Pons (tissue), 1 donor: ENCODE measurements at places on chromosomes 5 and 9.

GRCh38 chr9:76893395-76893932 is 12.4 kb downstream of the PRUNE2 start:
- DNase-seq, result peak; percentile 99

DNA sequence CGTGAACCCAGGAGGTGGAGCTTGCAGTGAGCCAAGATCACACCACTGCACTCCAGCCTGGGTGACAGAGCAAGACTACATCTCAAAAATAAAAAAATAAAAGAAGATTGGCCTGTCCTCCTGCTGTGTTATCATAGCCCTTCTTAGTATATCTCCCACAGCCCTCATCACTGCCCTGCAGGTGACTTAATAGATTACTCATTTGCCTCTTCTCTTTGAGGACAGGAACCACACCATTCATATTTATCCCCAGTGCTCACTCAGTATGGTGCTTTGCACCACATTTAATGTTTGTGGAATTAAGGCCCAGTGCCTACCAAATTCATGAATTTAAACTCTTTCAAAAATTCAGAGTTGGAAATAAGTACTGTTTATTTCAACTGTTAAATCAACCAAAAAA is 10.3 kb downstream of the IDNK start:
- no peak for DNase-seq

DNA sequence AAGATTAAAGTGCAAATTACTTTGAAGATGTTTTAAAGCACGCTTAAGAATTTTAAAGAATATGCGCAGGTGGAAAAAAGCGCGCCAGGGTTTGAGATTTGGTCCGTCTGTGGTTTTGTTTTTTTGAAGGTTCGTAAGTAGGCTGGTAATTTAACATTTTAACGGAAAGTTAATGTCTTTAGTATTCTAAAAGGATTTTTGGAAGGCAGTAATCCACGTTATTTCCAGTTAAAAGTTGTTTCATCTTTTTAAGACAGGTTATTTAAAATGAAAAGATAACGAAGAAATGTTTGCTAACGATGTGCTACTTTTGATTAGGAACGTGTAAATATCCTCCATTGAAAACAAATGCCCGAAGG is 1.9 kb downstream of the DMRT1 start:
- DNase-seq, result no peak

DNA sequence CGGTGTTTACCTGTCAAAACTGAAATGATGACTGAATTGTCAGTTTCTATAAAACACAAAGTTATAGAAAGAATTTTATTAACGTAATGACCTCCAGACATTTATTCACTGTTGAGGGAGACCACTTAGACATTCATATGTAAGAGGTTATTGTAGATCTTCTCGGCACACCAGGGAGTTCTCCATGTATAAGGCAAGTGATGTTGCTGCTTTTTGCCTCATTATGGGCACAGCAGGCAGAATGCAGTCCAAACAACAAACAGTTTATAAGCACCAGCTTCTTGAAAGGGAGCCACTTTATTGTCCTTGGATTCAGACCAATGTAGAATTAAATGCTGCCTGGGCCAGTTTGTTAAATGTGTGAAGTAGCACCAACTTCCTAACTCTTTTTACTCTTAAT is 66.7 kb downstream of the C7 start:
- DNase-seq, result no peak

DNA sequence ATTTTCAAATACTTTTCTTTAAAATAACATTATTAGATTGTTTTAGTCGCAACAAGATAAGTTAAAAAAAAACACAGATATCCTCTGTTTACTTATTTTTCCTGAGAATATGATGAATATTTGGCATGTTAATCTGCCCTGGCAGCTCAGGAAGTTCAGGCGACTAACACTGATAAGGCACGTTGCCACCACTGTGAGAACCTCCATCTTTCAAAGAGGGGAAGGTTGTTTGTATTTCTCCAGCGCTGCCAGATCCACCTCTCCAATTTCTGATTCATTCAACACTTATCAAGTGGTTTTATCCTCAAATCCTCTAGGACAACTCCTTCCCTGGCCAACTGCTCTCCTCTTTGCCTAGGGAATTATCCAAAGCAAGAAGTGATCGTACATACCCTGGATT is 21.8 kb downstream of the CTNNAL1 start:
- no peak for DNase-seq
